Activated T-cell treated with anti-CD3 and anti-CD28 coated beads for 24 hours (primary cell): ENCODE measurements at places on chromosomes 12 and 14.

- DNase-seq = no peak
These were observed 16.9 kb upstream of the FAM222A start for GRCh38 chr12:109696485-109697269.

- DNase-seq = no peak
These were observed 87.0 kb downstream of the R3HDM2 start for GRCh38 chr12:57343703-57344378.

GRCh38 chr14:39773387-39774126, 341.3 kb upstream of the FBXO33 start:
- DNase-seq = no peak

DNA sequence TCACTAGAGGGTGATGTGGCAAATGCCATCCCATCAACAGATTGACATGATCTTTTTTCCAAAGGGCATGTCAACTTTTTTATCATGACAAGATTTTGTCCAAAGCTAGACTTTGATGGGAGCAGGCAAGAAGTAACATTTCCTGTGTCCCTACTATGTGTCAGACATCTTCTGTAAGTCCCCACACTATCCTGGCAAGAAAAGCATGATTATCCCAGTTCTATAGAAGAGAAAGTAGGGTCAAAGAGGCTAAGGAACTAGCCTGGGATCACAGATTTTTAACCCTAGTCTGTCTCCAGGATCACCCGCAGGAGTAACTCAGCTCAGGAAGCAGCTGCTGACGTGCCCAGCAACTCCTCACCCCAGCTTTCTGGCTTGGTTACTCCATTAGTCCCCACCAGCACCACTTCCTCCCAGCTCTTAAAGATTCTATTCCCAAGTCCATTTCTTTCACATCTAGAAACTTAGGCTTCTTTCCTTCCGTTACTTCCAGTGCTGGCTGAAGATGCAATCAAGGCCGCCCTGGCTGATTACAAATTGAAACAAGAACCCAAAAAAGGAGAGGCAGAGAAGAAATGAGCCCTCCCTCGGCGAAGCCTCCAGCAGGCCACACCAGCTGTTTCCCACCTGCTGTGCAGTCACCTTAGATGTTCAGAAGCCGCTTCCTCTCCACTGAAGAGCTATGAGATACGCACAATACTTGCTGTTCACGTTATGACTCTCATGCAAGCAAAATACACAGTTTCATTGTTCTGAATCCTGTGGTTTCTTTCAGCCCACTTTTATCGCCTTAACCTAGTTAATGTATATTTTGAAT, 6.2 kb downstream of the ISCU start:
- peak; percentile 56 for DNase-seq

DNA sequence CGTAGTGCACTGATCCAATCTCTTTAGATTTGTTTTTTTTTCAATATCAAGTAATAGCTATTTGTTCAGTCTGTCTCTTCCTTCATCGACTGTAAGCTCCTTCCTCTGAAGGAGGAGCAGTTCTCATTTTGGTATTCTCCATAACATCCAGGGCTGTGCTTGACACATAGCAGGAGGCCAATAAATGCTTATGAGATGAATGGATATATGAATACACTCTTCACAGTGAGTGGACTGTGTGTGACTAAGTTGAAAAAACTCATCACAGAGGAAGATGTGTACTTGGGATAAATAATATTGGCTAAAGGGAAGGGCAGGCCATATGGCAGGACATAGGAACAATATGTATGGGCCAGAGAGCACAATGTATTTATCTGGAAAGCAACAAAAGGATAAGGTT, 205.3 kb upstream of the PRICKLE1 start:
- DNase-seq = no peak

DNA sequence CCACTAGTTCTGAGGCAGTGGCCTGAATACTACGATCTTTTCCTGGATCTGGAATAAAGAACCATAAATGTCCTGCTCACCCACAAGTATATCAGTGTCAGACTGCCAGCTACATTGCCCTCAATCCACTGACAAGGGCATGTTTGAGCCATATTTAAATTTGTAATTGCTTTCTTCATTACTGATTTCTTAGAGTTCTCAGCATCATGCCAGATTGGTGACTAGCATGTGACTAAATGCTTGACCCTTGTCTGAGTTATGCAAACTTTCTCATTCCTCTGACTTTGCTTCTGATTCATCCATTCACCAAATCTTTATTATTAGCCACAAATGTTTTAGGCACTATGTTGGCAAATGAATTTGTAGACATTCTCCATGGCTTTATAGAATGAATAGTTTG, 143.6 kb upstream of the SLC16A7 start:
- no peak for DNase-seq

DNA sequence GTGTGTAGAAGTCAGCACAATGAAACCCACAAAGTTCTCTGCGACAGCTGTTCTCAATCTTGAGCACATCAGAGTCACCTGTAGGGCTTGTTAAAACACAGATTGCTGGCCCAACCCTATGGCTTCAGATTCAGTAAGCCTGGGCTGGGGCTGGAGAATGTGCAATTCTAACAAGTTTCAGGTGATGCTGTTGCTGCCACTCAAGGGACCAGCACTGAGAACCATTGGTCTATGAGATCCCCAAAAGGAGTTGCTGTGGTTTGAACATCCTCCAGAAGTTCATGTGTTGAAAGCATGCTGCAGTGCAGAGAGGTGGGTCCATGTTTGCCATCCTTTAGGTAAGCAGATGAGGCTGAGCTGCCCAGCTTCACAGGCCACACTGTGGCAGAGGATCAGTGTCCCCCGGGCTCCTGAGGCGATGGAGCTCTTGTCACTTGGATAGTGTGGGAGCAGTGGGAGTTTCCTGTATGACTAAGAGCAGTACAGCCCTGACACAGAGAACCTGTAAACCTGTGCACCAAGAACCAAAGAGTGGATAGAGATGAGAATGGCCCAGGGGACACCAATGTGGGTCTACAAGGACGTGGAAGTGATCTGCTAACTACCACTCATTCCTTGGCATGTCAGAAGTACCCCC, 8.0 kb upstream of the RTRAF start:
- no peak for DNase-seq

- no peak for DNase-seq
These were observed 40.7 kb downstream of the PTPRQ start for GRCh38 chr12:80484746-80485145.

GRCh38 chr12:118060301-118061010, 523 bp downstream of the WSB2 start:
- DNase-seq = no peak

- DNase-seq = no peak
These were observed 1.6 kb downstream of the ATXN7L3B start for GRCh38 chr12:74539261-74539660.

GRCh38 chr12:64500394-64500793, 48.5 kb downstream of the TBK1 start:
- no peak for DNase-seq

DNA sequence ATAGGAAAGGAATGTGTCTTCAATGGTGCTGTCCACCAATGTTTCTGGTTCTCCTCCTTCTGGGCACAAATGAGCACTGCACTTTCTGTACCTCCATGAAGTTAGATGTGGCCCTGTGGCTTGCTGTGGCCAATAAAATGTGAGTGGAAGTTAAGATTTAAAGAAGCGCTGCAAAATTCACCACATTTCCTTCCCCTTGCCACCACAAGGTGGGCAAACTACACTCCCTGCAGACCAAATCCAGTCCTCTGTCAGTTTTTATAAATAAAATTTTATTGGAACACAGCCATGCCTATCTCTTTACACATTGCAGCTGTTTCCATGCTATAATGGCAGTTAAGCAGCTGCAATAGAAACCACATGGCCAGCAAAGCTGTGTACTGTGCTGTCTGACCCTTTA, 141.4 kb upstream of the TMPO start:
- DNase-seq = no peak

- DNase-seq = no peak
These were observed 64.1 kb downstream of the ZNF641 start for GRCh38 chr12:48286665-48287064.

- no peak for DNase-seq
These were observed 105.0 kb downstream of the SNAPC1 start for GRCh38 chr14:61866932-61867920.

- DNase-seq = no peak
These were observed 133.8 kb downstream of the BCAT1 start for GRCh38 chr12:24815114-24815423.

DNA sequence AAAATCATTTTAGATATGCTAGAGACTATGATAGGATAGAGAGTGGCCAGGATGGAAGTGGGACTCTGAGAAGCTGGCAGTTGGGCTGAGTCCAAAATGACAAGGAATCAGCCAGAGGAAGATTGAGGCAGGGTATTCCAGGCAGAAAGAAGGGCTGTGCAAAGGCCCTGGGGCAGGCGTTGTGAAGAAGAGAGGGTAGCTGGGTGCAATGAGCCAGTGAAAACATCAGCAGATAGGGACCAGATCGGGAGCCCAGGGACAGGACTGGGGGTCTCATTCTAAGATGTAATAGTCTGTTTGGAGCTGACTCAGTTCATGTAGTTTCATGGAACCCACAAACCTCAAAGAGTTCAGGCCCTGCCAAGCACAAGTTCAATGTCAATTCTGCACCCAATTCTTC, 126.6 kb downstream of the KSR2 start:
- no peak for DNase-seq

- DNase-seq = no peak
These were observed 154.9 kb downstream of the FSCB start for GRCh38 chr14:44352201-44352600.

DNA sequence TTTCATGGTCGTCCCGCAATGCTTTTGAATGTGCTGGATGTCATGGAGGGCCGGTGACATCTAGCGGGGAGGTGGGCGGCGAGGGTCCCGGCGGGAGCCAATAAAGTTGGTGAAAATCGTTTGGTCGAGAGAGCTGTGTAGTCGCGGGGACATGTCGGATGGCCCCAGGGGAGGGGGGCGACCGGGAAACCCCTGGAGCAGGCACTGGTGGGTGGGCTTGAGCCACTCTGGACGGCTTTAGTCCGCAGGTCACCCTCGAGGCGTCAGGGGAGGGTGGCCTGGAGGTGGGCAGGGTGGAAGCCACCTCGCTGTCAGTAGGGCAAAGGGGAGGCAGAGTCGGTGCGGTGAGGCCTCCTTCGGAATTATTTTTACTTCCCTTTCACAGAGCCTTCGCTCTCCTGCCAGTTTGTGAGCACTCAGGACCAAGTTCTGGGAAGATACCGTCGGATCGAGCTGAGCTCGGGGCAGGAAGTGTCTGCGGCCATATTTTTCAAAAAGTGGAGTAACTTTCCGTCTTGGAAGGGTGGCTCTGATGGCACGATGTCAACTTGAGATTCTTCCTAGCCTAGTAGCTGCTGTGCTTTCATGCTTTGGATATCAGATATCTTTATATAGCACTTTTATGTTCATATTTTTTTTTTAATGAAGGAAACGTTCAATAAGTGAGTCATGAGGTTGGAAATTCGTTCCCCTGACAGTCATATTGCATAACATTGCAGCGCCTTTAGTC, 28.2 kb downstream of the WBP11 start:
- peak; percentile 5 for DNase-seq

DNA sequence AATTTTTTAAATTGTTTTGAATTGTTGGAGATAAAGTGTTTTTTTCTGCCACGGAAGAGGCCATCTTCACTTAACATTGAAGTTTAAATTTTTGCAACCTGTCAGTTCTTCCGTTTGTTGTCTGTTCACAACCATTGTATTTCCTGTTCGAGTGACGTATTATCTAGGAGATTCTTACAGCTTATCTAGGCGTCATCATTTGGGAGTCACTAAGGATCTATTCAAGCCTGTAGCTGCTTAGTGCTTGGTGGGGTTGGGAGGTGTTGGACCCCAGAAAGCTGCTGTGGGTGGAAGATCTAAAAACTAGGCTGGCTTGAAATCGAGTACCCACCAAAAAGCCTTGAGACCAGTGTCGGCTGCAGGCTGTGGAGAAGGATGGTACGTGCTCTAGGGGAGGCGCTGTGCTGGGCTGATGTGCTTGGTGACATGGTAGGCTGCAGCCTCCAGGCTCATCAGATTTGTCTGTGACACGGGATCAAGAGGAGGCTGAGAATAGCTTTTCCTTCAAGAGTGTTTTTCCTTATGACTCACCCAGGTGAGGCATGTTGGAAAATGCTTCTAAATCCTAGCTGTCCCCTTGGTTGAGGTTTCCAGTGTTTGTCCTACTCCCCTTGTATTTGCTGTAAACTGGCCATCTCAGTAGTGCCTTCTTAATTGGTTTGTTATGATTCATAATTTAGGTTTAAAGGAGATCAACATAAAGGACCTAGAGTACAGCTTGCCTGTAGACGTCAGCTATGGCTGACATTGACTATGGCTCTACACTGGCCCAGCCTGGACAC, 57.8 kb downstream of the ATG14 start:
- DNase-seq = no peak

DNA sequence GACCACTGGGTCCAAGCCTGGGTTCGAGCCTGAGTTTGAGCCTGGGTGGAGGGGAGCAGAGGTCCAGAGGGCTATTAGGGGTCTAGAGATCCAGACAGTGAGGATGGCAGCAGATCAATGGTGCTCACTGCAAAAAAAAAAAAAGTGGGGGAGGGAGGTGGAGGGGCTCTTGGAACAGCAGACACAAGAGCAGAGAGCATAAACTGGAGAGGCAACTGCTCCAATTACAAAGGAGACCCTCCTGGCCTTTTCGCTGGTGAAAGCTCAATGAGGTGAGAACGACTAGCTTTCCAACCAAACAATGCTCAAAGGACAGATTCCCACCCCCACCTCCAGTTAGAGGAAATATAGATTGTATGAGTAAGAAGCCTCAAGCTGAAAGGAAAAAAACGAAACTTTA, 124.2 kb upstream of the TSPAN8 start:
- DNase-seq = no peak
